ENCODE measurements at places on chromosomes 3 and 15.
A peak's percentile ranks its signal among the peaks of the same experiment; 100 is the strongest.

- DNase-seq = peak; percentile 45
These were observed 91.5 kb upstream of the CHD2 start for GRCh38 chr15:92808598-92809063.

DNA sequence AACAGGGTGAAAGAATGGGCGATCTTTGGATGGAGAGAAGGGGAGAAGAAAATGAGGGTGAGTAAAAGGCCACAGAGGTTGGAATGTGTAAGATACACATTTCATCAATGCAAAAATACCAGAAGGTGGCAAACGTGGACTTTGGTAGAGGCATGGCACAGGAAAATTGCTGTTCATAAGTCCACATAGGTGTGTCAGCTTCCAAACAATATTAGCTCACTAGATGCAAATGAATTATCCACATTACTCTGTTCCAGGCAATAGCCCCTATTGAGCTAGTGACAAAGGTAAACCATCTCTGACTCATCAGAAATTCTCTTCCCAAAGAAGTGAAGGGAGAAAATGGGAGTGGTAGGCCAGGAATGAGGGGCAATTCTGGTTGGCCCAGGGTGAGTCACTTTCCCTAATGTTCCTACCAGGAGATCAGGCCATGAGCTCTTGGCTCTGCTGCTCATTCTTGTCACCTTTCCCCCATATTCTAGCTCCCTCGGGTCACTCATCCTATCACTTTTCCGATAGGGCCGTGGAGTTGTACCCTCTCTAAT lies 19.9 kb downstream of the ACKR2 start:
- DNase-seq = no peak

GRCh38 chr15:59976480-59977271 lies 27.4 kb upstream of the FOXB1 start:
- DNase-seq = no peak

GRCh38 chr3:44795197-44795596 lies 33.6 kb downstream of the KIF15 start:
- DNase-seq = no peak

GRCh38 chr15:85770096-85771041 lies 24.4 kb downstream of the KLHL25 start:
- no peak for DNase-seq

DNA sequence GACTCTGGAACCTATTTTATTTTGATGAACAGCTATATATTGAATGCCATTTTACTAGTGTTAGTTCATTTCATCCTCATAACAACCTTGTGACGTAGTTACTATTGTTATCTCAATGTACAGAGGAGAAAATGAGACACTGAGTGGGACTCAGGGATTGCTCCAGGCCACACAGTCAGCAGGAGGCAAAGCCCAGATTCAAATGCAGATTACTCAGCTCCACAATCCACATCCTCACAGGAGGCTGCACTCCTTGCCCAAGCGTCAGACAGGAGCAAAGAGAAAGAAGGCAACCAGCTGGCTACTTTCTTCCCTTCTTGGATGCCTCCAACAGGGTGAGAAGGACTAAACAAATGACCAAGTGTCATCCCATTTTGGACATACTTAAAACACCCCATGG lies 92.0 kb upstream of the CCDC54 start:
- DNase-seq = no peak

GRCh38 chr3:8746780-8747345 lies 13.3 kb downstream of the CAV3 start:
- DNase-seq = no peak

- no peak for DNase-seq
These were observed 158.8 kb downstream of the POLR2M start for GRCh38 chr15:57865294-57865693.
